Activated CD4-positive, alpha-beta T cell treated with anti-CD3 and anti-CD28 coated beads, Interleukin-2, amount 50 U/mL, for 24 hours (primary cell): ENCODE measurements at places on chromosomes 2 and 18.

DNA sequence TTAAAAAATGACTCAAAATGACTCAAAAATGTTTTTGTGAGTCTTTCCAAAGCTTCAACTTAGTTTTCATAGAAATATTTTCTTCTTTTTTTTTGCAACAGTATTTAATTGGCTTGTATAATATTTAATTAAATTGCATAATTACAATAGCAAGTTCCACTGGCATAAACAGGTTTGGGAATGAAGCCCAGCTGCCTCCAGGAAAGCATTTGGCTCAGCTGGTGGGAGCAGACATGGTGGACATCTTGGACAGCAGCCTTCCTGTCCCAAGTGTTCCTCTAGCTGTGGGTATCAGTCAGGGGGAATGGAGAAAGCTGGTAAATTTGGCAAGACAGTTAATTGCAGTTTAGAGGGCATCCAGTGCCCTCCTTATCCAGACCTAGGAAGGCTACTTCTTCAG lies 213.4 kb downstream of the ZBTB7C start:
- no peak for DNase-seq

GRCh38 chr2:138391946-138392345 lies 109.6 kb upstream of the SPOPL start:
- no peak for DNase-seq

- DNase-seq: no peak
Measured at GRCh38 chr18:75507636-75508035, 80.1 kb upstream of the SMIM21 start.

DNA sequence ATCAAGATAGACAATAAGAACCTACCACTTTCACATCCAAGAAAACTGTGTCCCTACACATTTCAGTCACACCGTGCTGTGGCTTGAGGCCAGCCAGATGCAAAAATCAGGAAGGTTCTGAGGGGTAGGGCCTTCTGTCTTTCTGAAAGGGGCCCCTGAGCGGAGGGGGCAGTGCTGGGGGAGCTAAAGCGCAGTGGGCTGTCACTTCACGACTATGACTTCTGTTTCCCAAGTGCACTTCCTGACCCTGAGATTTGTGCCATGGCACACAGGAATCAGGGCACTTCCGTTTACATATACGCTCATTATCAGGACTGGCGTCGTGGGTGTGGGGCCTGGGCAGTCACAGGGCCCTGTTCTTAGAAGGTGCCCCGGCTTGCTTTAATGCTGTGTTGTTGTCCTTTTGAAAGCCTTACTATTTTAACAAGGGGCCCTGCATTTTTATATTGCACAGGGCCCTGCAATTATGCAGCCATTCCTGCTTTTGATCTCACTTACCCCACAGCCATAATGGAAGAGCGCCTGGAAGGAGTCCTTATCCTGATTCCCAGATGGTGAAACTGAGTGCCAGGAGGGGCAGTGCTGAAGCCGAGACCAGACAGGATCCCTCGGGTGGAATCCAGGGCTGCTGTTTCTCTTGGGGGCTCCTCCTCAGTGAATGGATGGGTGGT lies 620 bp downstream of the NGEF start:
- no peak for DNase-seq

DNA sequence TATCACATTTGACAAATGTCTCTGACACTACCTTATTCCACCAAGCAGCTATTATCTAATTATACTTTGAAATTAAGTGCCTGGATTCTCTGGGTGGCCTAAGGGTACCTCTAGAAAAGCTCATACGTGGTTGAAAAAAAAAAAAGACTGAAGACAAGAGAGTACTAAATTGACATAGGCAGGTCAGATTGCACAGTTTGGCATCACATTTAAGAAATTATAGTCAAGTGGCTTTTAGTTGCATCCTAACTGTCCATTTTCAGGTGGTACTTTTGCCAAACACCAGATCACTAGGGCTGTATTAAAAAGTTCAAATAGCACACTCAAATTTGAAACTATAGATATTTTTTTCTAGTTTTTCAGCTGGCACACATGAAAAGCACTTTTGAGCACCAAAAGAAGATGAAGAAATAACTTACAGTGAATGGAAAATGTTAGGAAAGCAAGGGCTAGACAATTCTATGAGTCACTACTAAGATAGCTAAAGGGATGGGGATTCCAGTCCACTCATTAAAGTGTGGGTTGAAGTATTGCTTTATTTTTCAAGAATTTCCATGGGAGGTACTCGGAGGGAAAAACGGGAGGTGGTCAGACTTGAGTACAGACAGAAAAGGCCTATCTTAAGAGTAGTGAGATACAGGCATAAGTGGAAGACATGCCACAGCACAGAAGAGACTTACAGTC lies 106.5 kb upstream of the COL5A2 start:
- DNase-seq: no peak

- DNase-seq: no peak
Measured at GRCh38 chr2:241905716-241906377, 36.3 kb downstream of the RTP5 start.

DNA sequence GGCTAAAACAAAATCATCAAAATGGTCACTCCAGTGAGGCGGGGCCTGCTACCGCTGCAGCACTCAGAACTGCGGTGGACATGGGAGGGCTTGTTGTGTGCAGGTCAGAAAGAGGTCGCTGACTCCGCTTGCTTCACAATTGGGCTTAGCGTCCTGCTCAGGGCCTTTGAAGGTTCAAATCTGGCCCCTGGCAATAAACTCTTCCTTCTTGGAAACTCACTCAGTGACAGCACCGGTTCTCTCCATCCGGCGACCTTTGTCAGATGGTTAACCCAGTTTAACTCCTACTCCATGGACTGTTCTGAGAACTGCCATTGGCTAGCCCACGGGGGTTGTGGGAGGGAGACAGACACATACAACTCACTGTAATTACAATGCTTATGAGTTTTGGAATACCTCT lies 29.0 kb upstream of the LAPTM4A start:
- DNase-seq: no peak

GRCh38 chr18:10314066-10314465 lies 140.4 kb upstream of the APCDD1 start:
- no peak for DNase-seq

DNA sequence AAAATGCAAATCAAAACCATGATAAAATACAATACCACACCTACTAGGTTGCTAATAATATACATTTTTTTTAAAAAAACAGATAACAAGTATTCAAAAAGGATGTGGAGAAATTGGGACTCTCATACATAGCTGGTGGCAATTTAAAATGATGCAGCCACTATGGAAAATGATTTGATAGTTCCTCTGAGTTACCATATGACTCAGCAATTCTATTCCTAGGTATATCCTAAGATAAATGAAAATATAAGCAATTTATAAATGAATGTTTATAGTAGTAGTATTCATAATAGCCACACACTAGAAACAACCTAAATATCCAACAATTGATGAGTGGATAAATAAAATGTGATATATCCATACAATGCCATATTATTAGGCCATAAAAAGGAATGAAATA lies 210.2 kb downstream of the MREG start:
- DNase-seq: no peak
